Fibroblast of lung (primary cell): ENCODE measurements at places on chromosomes 2 and 18.

DNA sequence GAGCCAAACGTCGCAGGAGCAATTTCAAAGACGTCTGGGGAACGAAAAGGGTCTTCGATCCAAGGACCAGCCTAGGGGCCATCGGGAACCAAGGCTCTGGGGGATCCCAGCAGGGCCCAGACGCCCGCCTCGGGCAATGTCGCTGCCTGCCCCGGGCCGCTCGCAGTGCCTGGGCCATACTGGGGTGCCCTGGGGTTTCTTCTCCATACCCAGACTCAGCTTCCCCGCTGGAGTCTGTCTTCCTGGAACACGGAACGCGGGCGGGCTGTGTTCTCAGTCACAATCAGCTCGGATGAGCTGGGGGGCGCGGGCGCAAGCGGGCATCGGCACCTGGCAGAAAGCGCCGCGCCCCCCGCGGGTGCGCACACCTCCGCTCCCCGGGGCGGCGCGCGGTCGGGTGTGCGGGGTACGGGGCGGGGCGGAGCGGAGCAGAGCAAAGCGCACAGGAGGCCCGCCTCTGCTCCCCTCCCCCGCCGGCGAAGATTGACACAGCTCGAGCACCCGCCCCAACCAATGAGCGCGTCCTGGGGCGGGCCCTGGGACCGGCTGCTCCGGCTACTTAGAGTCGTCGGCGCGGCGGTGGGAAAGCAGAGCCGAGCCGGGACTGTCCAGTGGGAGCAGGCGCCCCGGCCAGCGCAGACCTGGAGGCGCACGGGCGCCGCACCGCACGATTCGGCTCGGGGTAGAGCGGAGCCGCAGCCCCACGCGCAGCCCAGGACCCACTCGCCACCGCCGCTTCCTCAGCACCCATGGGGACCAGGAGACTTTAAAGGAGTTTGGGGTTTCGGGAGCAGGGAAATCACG lies at the start of gene LRATD1:
LRATD1 (plus strand) TSS at position 585 of the 804 bp plus-strand sequence. CDS start 1,263 bp downstream, outside the sequence.
- DNase-seq: peak; percentile 86

- DNase-seq: no peak
Measured at GRCh38 chr2:45138904-45139303, 129.7 kb upstream of the SIX2 start.

DNA sequence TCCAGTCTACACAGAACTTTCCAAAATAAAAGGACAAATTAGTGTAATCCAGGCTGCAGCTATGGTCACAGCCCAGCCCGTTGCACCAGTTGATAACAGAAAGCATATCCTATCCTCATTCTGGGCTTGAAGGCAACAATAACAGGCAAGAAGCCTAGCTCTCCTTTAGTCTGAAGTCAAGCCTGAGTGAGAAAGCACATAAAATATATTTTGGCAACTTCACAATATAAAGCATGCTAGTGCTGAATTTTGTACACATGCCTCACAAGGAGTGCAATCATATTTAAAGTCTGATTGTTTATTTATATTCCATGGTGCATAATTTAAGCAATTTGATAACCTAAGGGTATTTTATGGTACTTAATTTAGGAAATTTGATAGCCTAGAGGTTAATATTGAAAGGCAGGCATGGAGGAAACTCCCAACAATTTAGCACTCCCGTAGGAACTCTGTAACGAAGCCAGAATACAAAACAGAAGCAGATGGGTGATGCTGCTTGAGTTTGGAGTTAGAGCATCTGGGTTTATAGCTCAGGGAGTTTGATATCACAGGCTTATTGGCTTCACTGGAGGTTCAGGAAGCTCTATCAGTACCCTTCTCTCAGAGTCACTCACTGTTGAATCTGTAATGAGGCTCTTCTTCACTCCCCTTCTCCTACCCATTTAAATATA lies 1199.1 kb upstream of the GYPC start:
- no peak for DNase-seq

GRCh38 chr2:233919938-233920337 lies 2.8 kb downstream of the TRPM8 start:
- DNase-seq: peak; percentile 70

DNA sequence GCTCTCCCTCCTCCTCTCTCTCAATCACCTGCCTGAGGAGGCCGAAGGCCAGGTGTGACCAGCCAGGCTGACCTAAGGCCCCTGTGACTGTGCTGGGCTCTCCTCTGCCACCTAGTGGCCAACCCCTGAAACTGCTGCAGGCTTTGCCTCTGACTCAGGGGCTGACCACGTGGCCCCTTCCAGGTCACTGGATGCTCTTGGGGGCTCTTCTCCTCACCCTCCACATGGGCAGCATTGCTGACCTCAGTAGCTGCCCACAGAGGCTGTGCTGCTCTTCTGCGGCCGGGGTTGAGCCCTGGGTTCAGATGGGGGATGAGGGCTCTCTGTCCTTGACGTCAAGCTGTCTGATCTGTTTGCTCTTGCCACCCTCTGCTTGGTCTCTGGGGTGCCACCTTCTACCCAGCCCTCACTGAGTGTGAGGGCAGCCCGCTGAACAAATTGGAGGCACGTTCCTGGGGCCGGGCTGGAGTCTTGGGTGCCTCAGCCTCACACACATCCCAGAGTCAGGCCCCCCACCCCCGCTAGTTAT lies 122.7 kb downstream of the TWIST2 start:
- DNase-seq: peak; percentile 61

GRCh38 chr2:26175466-26176278 lies 2.8 kb downstream of the GAREM2 start:
- DNase-seq: no peak

DNA sequence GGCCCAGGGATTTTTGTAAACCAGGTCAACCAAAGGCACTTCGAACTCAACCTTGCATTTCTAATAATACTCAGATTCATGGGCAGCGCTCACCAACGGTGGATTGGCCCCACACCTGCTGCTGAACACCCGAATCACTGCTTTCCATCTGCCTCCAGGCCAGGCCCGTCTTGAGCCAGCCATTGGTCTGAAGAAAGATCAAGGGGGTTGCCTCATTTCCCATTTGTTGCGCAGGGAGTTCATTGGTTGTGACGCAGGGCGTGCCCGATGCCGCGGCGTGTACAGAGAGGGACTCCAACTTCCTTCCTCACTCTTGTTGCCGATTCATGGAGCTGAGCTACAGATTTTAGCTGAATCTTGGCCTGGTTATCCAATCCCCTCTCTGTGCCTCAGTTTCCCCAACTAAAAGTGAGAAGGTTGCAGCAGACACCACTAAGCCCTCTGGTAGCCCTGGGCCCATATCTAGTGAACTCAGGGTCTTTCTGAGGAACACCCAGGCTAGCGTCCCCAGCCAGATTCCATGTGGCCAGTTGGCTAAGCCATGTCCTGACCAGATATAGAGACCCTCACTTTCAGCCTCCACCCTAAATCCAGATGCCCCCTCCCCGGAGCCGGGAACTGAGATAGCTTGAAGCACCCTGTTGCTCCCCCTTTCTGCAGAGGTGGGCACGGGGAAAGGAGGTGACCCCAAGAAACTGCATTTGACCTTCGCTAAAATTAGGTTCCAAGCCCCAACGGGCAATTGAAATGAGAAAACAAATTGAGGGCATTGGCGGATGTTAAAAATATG lies 60.9 kb upstream of the HPCAL1 start:
- no peak for DNase-seq

DNA sequence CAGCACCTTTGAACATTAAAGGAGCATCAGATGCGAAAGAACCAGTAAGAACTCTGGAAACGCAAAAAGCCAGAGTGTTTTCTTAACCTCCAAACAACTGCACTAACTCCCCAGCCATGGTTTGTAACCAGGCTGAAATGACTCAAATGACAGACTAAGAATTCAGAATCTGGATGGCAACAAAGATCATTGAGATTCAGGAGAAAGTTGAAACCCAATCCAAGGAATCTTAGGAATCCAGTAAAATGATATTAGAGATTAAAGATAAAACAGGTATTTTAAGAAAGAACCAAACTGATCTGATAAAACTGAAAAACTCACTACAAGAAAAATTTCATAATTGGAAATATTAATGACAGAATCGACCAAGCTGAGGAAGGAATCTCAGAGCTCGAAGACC lies 116.7 kb downstream of the PTRHD1 start:
- DNase-seq: no peak

- DNase-seq: no peak
Measured at GRCh38 chr2:23083966-23084365, 301.0 kb upstream of the KLHL29 start.

GRCh38 chr2:224442071-224442967 lies 40.4 kb upstream of the FAM124B start:
- peak; percentile 38 for DNase-seq

GRCh38 chr2:110113961-110114591 lies 1.5 kb downstream of the MALL start:
- peak; percentile 28 for DNase-seq

GRCh38 chr2:168738062-168738461 lies 64.4 kb upstream of the NOSTRIN start:
- peak; percentile 19 for DNase-seq

DNA sequence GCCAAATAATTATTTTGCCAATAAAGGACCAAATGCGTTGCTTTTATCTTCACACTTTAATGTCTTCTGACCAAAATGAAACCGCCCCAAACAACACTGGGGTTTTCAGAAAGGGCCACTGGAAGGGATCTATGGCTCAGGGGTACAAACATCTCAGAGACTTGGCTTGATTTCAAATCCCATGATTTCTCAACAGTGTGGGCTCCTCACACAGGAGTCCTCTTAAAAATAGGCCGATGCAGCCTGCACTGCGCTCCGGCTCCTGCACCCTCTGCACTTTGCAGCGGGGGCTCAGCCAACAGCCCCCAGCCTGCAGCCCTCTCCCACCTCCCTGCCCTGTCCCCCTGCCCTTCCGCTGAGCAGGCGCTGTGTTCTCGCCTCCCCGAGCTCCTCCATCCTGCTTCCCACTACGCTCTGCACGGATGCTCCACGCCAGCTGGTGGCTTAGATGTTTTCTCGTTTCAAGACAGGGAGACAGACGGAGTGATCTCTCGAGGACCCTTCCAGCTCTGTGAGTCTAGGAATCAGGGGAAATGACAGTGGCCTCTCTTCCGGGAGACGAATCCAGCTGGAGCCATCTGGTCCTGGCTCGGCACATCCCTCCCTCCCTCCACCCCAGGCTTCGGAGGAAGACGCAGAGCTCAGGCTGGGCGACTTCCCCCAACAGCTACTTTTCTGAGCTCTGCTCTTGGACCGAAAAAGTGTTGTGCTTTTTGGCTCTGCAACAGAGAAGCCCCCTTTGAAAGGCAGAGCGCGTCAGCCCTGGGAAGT lies 71.4 kb downstream of the KCNF1 start:
- DNase-seq: no peak

GRCh38 chr2:79393806-79394484 lies 118.9 kb upstream of the CTNNA2 start:
- peak; percentile 10 for DNase-seq

- no peak for DNase-seq
Measured at GRCh38 chr2:106931717-106932335, 45.9 kb upstream of the ST6GAL2 start.

DNA sequence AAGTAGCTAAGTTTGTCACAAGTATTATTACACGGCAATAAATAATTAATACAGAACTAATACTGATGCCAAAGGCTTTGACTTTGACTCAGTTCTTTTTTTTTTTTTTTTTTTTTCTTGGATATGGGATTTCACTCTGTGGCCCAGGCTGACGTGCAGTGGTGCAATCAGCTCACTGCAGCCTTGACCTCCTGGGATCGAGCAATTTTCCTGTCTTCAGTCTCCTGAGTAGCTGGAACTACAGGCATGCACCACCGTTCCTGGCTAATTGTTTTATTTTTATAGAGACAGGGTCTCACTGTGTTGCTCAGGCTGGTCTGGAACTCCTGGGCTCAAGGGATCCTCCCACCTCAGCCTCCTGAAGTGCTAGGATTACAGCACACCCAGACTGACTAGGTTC lies 284.5 kb downstream of the SS18 start:
- DNase-seq: no peak

GRCh38 chr18:48475635-48476549 lies 62.9 kb upstream of the CTIF start:
- DNase-seq: peak; percentile 85

DNA sequence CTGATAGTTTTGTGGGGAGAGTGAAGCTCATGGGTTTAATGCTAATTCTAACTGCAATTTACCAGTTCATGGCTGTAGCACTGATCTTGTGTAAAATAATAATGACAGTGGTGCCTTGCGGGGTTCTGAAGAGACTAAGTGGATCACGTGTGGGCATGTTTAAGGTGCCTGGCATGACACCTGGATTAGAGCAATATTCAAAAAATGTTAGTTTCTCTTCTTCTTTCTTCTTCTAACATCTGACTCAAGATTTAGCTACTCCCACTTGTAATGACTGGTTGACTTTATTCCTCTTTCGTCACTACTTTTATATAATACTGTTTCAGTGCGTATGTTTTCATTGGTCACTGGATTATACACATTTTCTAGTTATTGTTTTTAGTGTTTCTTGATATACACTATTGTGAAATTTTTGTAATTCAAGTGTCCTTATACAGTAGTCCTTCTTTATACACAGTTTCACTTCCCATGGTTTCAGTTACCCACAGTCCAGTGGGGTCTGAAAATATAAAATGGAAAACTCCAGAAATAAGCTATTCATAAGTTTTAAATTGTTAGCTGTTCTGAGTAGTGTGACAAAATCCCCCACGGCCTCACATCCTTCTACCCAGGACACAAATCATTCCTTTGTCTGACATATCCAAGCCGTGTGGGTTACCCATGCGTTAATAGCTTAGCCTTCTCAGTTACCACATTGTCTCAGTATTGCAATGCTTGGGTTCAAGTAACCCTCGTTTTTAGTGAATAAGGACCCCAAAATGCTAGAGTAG lies 662.2 kb upstream of the CNTNAP5 start:
- DNase-seq: no peak
